Kidney glomerular epithelial cell (primary cell): ENCODE measurements at places on chromosomes 2 and 18.
A peak's percentile ranks its signal among the peaks of the same experiment; 100 is the strongest.

DNA sequence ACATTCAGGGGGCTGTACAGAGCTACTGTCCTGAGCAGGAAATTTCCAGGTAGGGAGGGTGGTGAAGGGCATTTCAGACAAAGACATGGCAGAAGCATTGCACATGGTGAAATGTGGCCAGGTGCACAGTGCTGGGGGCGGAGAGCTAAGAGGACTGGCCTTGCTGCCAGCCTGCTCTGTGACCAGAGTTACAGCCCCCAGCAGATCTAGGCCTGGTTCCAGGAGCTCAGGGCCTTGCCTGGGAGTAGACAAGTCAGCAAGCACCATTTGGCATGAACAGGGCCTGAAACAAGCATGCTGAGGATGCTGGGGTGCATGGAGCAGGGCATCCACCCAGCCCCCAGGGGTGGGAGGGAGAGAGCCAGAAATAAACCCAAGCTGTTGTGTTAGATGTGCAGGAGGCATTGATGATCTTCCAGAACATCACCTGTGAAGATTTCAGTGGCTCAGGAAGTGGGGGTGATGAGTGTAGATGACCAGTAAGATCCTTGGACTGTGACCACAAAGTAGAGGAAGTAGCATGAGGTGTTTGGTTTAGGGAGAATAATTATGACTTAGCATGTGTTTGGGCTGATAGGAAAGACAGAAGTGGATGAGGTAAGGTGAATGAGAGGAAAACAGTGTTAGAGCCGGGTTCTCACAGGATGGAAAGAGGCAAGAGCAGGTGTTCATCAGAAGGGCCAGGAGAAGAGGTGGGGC is 61.1 kb downstream of the COA5 start:
- DNase-seq: no peak

- DNase-seq: no peak
These were observed 69.5 kb downstream of the GPD2 start for GRCh38 chr2:156505696-156506095.

- peak; percentile 30 for DNase-seq
These were observed at the start of gene TACR1 for GRCh38 chr2:75199428-75200011. TSS of gene TACR1 (minus strand) at chr2:75199520. CDS start at chr2:75198934, 586 bp downstream.

GRCh38 chr18:22084547-22084946 is 84.8 kb upstream of the GATA6 start:
- no peak for DNase-seq

- DNase-seq: no peak
These were observed 52.5 kb upstream of the TTN start for GRCh38 chr2:178859730-178860129.

- no peak for DNase-seq
These were observed 40.9 kb upstream of the GPC1 start for GRCh38 chr2:240394549-240394948.
